ENCODE measurements at places on chromosomes 11 and 22.

DNA sequence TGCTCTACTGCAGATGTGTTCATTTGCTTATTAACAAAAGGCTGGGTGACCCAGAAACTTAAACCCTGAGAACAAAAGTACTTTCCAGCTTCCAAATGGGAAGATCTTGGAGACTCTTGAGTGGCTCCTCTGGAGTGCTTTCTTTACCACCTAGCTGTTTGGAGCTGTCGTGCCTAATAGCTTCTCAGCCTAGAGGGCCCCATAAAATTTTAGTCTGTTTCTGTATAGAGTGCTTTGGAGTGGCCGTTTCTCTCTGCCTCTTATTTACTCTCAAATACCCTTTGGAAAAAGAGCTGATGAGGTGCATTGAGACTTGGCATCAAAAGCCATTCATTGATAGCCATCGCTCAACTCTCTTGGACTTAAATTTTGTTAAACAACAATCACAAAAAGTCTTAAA is 50.7 kb downstream of the ZNRF3 start:
- no peak for DNase-seq

DNA sequence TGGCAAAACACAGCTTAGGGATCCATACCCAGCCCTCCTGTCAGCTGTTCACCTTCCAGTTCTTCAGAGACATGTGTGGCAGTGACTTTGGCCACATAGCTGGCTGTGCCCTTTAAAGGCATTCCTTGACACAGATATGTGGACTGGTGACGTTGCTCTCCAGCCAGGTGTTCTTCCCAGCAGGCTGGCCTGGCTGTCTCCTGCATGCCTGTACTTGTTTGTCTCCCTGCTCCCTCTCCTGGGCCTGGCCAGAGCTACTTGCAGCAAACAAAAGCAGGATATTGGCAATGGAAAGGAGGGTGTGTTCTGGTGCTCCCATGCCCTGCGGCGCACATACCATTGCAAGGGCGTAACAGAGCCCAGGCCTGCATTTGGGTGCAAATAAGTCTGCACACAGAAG is 38.3 kb downstream of the PIK3IP1 start:
- no peak for DNase-seq

DNA sequence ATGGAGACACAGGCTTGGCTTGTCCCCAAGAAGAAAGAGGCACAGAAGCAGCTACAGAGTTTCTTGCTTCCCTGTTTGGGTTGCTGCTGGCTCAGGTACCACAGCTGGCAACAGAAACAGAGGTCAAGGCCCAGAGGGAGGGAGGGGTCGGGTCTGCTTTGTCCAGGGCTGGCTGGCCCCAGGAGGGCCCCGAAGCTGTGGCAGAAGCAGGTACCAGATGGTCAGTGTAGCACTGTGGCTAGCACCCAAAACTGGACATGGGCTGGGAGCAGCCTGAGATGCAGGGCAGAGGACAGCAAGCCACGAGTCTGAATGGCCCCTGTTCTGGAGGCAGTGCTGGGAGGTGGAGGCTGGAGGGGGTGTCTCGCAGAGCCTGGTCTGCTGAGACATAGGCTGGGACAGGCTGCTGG is 52.3 kb upstream of the CCDC188 start:
- DNase-seq: no peak

DNA sequence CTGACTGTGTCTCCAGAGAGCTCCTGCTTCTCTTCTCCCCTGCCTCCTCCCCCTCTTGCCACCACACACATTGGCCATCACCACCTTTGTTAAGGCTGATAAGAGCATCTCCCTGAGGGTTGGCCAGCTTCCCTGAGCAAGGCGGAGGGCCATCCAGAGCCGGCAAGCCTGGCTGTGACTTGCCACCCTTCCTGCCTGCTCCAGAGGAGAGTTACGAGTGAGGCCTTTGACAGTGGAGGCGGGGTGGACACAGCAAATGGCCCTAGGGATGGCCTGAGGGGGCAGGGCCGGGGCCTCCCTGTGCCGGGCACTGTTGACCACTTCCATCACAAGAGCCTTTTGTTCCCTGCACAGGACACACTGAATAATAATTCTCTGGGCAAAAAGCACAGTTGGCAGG is 5.4 kb downstream of the FREY1 start:
- DNase-seq: no peak
